ENCODE measurements at places on chromosomes 3 and 15.
A peak's percentile ranks its signal among the peaks of the same experiment; 100 is the strongest.

GRCh38 chr3:197736010-197736490, 654 bp downstream of the RUBCN start:
- DNase-seq, result no peak

GRCh38 chr3:142027300-142027699, 122.0 kb downstream of the TFDP2 start:
- peak; percentile 14 for DNase-seq

DNA sequence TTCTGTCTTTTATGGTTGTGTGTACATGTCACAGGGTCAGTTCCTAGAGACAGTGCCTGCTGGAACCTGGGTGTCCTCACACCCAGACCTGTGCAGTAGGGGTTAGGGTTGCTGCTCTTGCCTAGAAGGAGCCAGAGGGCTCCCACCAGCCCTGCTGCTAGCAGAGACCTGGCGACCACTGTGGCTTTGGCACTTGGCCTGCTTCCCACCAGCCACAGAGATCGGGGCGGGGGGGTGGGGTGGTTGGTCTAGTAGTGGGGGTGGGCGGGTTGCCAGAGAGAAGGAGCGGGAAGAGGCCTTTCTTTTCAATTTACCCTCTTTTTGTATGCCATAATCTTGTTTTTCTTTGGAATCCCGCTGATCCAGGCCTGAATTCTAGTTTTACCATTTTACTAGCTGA, 29.4 kb downstream of the EEFSEC start:
- DNase-seq, result no peak

DNA sequence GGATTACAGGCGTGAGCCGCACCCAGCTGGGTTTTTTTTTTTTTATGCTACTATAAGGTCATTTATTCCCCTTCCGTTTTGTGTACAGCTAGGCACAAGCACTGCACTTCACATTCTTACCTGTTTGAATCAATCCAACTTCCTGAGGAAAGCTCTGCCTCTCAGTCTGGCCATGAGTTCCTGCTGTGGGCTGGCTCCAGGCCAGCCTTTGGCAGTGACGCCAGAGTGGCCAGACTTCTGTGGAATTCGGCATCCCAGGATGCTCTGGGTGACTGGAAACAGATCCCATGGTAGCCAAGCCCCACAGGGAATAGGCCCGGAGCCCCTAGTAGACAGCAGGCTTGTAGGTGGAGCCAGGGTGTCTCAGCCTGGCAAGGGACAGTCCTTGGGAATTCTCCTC, 21.5 kb upstream of the TIMP4 start:
- DNase-seq, result peak; percentile 89

Data from astrocyte of the spinal cord (primary cell).